ENCODE measurements at places on chromosomes 1 and 21. TPM values are rescaled to one million over a fixed set of nuclear protein-coding genes. Genes with fewer than 3 reads are reported as not detected.

RPE65 gene
- polyA plus RNA-seq = 0.89 TPM

ADGRB2 gene
- polyA plus RNA-seq = 6.1 TPM

CFHR1 gene
- 0.39 TPM for polyA plus RNA-seq

PLA2G2F gene
- polyA plus RNA-seq = 2.6 TPM

ZNF593OS gene
- polyA plus RNA-seq = 0.18 TPM

TNFAIP8L2 gene
- polyA plus RNA-seq = 5.4 TPM

CDK18 gene
- polyA plus RNA-seq = 6.0 TPM

OR10K1 gene
- not detected for polyA plus RNA-seq

LRRN2 gene
- 1.8 TPM for polyA plus RNA-seq

ALX3 gene
- polyA plus RNA-seq = 0.15 TPM

MYCL gene
- 5.5 TPM for polyA plus RNA-seq

CELA3A gene
- 2.0 TPM for polyA plus RNA-seq
